ENCODE measurements at places on chromosomes 2 and 18.

DNA sequence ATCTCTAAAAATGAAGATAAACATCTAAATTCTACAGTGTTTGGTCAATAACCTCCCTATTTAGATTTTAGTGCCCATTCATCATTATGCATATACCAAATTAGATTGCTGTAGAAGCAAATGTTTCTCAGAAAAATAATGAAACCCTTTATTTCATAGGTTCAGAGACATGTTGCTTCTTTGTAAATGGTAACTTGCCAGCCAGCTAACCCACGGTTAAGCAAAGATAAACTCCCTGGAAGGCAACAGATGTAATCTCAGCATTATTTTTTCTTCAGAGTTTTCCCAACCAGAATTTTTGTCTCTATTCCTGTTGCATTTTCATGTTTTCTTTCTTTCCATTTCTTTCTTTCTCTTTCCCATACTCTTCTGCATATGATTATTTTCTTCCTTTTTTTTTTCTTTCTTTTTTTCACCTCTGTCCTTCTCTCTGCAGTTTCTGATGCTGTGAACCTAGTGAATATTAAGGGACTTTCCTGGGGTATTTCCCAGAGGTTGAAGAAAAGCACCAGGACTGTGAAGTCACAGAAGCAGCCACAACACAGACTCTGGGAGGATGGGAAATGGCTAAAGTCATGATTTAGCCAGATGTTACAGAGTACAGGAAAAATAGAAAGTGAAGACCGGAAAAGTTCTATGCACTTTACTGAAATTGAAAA is 50.0 kb upstream of the DSG1 start:
- no peak overlapping the region for H3K27ac ChIP-seq
- no peak overlapping the region for H3K4me3 ChIP-seq
- H3K4me1 ChIP-seq, result no peaks in the 10 kb centered on the region

DNA sequence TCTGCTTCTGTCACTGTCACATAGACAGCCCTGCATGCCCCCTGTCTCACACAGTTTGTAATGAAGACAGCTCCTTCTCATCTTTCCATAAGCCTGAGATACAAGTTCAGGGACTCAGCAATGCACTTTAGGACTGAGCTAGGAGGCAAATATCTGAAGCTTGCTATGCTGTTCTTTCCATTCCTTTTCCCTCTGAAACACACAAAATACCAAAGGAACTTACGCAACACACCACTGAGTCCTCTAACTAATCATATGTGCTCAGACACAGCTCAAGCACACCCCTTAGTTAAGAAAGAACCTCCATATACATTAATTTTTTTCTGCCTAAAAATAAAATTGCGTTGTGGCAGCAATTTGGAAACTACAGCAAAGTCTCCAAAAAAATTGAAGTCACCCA is 17.9 kb downstream of the SERPINB8 start:
- no peaks in the 10 kb centered on the region for H3K36me3 ChIP-seq
- H3K4me3 ChIP-seq, result no peak overlapping the region
- no peaks in the 10 kb centered on the region for H3K4me1 ChIP-seq
- H3K27ac ChIP-seq, result no peak overlapping the region

GRCh38 chr2:135786823-135787222 is 45.2 kb downstream of the UBXN4 start:
- no peaks in the 10 kb centered on the region for H3K4me1 ChIP-seq
- H3K27me3 ChIP-seq, result no peaks in the 10 kb centered on the region
- no peak overlapping the region for H3K4me3 ChIP-seq

DNA sequence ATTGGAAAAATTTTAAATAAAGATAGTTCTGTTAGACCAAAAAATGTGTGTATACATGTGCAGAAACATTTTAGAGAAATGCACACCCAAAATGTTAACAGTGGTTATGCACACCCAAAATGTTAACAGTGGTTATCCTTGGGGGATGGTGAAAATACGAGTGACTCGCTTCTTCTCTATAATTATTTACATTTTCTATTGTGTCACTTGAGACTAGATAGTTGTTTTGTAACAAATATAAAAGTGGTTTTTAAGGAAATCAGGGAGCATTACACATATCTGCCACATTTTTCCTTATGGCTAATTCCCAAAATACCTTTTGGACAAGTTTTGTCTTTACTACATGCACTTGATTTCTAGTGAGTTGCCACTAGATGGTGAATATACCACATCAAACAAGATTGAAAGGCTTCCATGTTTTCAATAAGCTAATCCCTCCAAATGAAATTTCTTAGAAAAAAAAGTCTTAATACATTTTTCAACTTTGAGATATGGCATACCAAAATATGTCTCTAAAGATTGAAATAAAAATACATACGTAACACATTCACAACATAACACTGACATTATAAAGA is 9.0 kb upstream of the HIBCH start:
- no peaks in the 10 kb centered on the region for H3K36me3 ChIP-seq
- H3K4me1 ChIP-seq, result no peaks in the 10 kb centered on the region
- no peak for DNase-seq
- H3K27ac ChIP-seq, result no peak overlapping the region
- H3K27me3 ChIP-seq, result no peaks in the 10 kb centered on the region
- H3K4me3 ChIP-seq, result no peak overlapping the region

DNA sequence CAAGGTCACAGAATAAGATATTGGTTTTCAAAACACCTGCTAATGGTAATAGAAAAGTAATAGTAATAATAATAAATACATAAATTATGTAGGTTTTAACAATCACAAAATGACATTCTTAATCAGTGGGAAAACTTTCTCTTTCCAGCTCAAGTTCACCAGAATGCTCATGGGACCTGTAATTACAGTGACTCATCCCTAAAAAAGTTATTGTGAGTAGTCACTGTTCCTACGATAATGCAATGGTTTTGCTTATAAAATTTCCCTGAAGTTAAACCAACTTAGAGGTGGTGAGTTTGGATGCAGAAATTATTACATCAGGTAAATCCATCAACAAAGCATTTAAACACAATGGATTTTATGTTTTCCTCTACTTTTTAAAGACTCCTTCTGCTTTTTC is 502.3 kb downstream of the PID1 start:
- no peak overlapping the region for H3K4me3 ChIP-seq
- DNase-seq, result no peak
- H3K36me3 ChIP-seq, result no peaks in the 10 kb centered on the region
- H3K27ac ChIP-seq, result no peak overlapping the region
- H3K27me3 ChIP-seq, result no peaks in the 10 kb centered on the region
- no peaks in the 10 kb centered on the region for H3K4me1 ChIP-seq

DNA sequence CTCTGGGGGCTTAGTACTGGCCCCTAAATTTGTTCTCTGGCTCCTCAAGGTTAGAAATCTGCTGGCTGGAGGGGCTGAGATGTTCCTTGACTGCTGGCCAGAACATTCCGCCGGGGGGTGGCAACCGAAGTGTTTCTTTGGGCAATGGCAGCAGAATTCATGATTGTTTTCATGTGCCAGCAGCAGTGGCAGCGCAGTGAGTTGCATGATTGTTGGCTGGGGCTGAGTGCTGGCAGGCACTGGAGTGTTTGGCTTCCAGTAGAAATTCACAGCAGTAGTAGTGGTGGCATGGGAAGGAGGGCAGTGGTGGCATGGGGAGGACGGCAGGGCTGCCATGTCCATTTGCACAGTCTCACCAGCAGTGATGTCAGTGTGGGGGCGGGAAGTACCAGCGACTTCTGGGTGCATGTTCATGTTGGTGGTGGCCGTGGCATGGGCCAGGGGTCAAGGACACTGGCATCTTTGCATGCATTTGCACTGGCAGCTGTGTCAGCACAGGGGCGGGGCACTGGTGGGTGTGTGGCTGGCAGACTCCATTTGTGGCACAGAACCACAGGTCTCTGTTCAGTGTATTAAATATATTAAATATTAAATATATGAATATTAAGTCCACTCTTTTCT is 130.6 kb upstream of the CDH7 start:
- H3K36me3 ChIP-seq, result no peaks in the 10 kb centered on the region
- no peak overlapping the region for H3K4me3 ChIP-seq
- H3K27ac ChIP-seq, result no peak overlapping the region

- H3K4me3 ChIP-seq, result no peak overlapping the region
- no peak for DNase-seq
- no peaks in the 10 kb centered on the region for H3K4me1 ChIP-seq
Observed at GRCh38 chr2:3171564-3172264, 205.9 kb downstream of the EIPR1 start.

- H3K36me3 ChIP-seq, result no peaks in the 10 kb centered on the region
- H3K4me3 ChIP-seq, result no peak overlapping the region
- H3K27me3 ChIP-seq, result no peaks in the 10 kb centered on the region
- H3K27ac ChIP-seq, result no peak overlapping the region
- DNase-seq, result no peak
Observed at GRCh38 chr18:25604894-25605597, 253.1 kb upstream of the ZNF521 start.

DNA sequence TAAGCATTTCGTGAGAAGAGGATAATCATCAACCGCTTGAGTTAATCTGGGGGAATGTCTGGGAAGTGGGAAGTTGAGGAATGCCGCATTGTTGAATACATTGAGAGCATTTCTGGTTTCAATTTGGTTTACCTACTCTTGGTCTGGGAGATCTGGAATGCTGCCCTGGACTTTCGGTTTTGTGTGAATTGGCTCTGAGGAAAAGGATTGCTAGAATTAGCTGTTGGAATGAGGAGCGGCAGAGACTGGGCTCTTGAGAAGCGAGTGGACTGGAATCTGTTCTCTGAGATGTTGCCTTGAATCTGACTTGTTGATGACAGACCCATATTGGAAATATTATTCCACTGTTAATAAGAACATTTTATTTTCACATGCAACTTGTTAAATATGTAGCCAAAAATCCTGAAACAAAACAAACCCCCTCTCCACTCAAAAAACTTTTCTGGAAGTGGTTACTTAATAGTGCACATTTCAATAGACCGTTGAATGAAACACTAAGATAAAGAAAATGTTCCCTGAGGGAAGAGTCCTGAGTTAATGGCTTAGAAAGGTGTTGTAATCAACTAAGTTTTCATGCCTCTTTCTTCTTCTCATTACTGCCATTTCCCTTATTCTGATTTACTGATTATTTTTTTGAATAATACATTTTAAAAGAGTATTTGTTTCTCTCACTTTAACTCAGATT is 50.8 kb downstream of the PTPRM start:
- no peaks in the 10 kb centered on the region for H3K36me3 ChIP-seq
- no peaks in the 10 kb centered on the region for H3K27me3 ChIP-seq
- peak; percentile 74 for DNase-seq
- no peak overlapping the region for H3K4me3 ChIP-seq

DNA sequence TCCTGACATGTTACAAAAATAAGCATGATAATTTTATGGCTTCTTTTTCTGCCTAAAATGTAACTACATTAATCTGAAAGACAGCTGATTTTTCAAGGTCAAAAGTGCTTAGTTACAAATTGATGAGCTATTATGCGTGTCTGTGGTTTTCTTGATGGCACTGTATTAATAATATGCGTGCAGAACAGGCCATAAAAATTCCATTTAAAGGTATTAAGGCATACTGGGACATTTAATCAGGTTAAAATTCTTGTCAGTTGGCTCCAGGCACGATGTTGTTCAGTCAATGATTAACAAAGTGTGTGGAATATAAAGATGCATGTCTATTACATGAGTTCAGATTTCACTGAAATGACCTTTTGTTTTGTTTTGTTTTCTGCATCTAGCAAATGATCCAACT is 420.1 kb upstream of the ZNF804A start:
- no peaks in the 10 kb centered on the region for H3K27me3 ChIP-seq
- no peak overlapping the region for H3K27ac ChIP-seq
- no peak overlapping the region for H3K4me3 ChIP-seq
- DNase-seq, result no peak
- H3K4me1 ChIP-seq, result no peaks in the 10 kb centered on the region
- H3K36me3 ChIP-seq, result no peaks in the 10 kb centered on the region

DNA sequence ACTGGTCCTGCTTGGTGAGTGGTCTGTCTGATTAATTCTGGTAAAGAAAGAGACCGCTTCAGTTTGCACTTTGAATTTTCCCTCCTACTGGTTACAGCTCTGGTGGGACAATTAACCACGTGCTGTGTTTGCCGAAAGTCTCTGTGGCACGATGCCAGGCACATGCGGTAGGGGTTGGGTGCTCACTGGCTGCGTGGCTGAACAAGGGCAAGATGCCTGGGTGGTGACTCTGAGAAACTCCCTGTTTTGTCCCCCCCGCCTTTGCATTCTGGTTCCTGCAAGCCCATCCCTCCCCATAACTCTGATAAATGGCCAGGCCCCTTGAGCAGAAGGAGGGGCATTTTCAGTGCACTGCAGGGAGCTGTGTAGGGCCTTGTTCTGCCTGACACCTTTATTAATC is 206.1 kb downstream of the TFCP2L1 start:
- H3K27me3 ChIP-seq, result no peaks in the 10 kb centered on the region
- DNase-seq, result no peak
- H3K4me1 ChIP-seq, result peaks cover 1% of the 10 kb centered on the region
- no peak overlapping the region for H3K4me3 ChIP-seq

- no peak overlapping the region for H3K4me3 ChIP-seq
- H3K36me3 ChIP-seq, result no peaks in the 10 kb centered on the region
- no peak for DNase-seq
- no peaks in the 10 kb centered on the region for H3K27me3 ChIP-seq
- no peak overlapping the region for H3K27ac ChIP-seq
Observed at GRCh38 chr2:65532937-65533336, 100.5 kb upstream of the SPRED2 start.

DNA sequence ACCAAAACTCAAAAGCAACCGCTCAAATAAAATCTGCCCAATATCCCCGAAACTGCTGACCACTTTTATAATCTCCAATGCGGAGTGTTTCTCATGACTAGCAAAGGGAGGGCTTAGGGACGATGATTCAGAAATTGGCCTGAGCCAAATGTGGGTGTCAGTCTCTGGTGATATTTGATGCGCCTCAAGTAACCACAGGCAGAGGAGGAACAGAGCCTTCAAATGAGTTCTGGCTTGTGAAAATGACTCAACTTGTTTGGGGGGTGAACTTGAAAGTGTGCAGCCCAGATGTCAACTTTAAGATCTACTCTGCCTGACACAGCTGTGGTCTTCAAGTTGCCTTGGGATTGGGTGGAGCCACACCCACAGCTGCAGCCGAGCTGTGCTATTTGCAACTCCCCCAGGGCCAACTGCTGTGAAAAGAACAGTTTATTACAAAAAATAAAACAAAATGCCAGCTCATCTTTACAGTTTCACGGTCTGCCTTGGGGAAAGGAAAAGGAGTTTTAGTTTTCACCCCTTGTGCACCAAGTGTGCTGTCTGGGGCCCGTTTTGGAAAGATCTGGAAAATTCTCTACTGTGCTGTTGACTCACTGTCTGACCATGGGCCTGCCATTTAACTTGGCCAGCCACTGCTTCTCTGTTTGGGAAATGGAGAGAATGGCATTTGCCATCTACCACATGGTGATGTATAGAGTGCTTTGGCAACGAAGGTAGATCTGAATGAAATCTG is 222.1 kb downstream of the MTX2 start:
- no peaks in the 10 kb centered on the region for H3K4me1 ChIP-seq
- no peaks in the 10 kb centered on the region for H3K27me3 ChIP-seq
- no peak overlapping the region for H3K27ac ChIP-seq
- no peaks in the 10 kb centered on the region for H3K36me3 ChIP-seq
- DNase-seq, result peak; percentile 4
